ENCODE measurements at places on chromosomes 4 and X.

DNA sequence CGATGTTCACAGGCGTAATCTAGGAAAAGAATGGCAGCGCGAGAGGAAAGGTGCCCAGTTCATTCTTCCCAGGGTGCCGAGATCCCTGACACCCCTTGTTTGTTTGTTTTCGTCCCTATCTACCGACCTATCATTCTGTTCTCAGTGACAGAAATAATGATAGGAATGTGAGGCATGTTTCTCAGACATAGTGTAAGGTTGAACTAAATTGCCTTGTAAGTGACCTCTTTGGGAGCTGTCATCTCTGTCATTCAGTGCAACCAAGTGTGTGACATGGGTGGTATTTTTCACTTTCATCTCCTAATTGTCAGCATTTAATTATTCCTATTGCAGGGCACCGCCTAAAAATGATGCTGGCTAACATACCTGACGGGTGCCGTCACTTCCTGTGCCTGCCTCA is 24.4 kb downstream of the CLDN22 start:
- DNase-seq = no peak

DNA sequence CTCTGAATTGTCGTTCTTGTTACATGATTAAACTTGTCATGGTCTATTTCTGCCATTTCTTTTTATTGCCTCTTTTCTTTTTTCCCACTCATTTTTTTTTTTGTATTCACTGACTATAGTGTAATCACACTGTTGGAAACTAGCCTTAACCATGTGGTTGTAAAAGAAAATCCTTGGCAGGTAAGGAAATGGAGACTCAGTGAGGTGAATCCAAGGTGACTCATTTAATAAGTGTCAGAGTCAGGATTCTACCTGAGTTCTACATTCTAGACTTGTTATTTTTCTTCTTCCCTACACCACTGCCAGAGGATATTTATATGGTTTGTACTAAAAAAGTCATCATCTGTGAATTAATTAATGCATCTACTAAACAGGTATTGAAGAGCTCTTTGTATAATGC is 152.2 kb downstream of the CBLL2 start:
- DNase-seq = no peak

DNA sequence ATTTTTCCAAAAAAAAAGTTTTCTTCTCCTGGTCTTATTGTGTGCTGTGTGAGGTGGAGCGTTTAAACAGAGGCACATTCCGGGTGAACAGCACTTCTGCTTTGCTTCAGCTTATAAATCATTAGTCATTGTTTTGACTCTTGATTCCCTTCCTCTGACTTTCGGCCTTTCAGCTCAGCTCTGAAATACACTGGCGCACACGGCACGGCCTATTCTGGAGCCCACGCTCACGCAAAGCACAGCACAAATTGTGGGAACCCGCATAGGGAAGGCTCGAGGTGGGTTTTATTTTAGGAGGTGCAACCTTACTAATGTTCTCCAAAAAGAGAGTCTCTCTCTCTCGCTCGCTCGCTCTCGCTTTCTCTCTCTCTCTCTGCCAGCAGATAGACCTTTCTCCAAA is 4.0 kb downstream of the POU3F4 start:
- no peak for DNase-seq

DNA sequence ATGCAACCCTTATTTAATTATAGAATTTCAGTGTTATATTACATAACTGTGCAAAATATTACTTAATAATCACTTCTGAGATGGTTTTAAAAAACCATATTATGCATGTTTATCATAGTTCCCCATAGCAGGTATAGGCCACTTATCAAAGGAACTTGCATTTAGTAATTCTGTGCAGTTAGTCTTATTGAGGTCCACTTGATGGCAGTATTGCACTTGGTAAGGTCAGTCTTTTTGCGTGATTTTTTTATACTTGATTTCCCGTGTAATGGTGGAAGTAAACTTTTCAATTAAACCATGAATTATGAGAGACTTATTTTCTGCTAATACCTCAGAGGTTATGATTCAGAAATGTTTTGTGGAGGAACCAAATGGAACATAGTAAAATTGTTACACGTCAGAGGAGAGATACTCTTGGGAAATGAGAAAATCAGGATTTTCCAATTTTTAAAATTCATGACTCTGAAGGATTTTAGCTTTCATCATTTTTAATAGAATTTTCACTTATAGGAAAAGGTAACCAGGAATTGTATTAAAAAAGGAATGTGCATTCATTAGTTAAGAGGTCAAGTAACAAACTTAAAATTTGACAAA is 230.0 kb downstream of the CCSER1 start:
- DNase-seq = no peak

DNA sequence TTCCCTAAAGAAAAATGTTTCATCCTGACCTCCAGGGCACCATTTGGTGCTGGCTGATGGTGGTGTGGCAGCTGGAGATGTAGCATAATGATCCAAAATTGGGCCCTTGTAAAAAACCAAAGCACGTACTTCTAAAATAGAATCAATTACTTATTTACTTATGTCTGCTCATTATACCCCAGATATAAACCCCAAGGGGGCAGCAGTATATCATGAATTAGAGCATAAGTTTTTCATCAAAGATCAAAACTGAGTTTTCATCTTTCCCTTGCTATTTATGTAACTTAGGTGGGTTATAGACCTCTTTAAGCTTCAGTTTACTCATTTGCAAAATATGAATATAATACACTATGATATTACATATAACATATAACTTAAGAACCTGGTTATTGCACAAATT is 241.1 kb downstream of the TACR3 start:
- no peak for DNase-seq

DNA sequence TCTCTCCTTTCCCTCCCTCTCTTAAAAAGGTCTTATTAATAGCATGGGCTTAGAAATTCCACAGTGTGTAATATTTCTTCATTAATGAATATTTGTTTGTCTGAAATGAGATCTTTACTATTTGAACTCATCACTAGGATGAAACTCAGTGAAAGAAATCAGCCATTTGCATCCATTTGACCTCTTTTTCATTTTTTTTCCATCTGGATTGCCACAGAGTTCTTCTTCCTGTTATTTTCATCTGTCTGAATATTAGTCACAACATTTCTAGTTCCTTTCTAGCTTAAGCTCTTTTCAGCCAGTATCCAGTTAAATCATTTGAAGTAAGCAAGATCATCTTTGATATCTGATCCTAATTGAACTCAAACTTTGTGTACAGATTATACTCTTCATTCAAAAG is 69.2 kb upstream of the PLS3 start:
- DNase-seq = no peak

DNA sequence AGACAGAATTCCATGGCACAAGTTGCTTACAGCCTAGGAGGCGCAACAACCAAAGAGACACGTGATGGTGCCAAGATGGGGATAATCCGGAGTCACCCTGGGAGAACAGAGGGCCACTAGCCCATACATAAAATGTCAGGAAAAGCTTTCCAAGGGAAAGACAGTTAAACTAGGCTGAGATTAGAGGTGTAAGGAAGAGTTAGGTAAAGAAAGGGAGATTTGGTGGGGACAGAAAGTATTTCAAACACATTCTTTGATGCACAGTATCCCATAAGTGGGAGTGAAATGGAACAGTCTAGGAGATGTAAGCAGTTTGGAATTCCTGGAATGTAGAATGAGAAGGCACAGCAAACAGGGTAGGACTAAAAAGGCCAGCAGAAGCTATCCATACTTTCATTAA is 860.9 kb upstream of the LCORL start:
- no peak for DNase-seq

DNA sequence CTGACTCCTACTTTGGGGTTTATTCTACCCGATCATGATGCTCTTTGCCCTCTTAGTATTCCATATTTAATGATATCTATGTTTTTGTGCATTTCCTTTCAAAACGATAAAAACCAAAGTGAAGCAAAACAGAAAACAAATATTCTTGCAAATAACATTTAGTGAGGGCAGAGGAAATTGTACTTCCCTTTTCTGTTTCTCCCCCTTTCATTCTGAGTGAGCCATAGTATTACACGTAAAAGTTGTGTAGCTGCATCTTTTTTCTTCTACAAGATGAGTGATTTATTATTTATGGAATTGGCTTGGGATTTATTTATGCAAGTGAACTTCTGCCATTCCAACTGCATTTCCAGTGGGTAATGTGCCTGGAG is 109.9 kb downstream of the AFF2 start:
- DNase-seq = no peak

- no peak for DNase-seq
Measured at GRCh38 chr4:123786163-123786915, 389.7 kb downstream of the SPRY1 start.

GRCh38 chr4:1572521-1572920 is 111.6 kb downstream of the FAM53A start:
- no peak for DNase-seq

DNA sequence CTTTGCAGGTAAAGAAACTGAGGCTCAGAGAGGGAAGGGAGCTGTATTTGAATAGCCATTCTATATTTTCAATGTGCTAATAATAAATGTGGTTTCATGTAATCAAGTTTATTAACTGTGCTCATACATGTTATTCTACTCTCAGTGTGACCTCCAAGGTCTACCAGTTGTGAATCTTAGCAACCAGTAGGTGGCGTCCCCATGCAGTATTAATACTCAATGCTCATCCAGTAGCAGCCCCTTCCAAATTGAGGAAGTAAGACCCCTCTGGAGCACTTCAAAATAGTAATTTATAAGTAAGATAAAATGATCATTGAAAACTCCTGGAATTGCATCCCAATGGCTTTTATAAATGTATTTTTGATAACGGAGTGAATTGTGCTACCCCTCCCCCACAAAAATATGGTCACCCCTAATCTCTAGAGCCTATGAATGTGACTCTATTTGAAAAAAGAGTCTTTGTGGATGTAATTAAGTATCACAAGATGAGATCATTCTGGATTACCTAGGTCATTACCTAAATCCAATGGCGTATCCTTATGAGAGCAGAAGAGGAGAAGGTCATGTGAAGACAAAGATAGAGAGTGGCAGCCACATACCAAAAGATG is 20.4 kb upstream of the SEPSECS start:
- DNase-seq = no peak

GRCh38 chrX:23012162-23012561 is 12.4 kb downstream of the DDX53 start:
- no peak for DNase-seq

GRCh38 chr4:154328030-154328429 is 163.6 kb downstream of the DCHS2 start:
- DNase-seq = no peak

DNA sequence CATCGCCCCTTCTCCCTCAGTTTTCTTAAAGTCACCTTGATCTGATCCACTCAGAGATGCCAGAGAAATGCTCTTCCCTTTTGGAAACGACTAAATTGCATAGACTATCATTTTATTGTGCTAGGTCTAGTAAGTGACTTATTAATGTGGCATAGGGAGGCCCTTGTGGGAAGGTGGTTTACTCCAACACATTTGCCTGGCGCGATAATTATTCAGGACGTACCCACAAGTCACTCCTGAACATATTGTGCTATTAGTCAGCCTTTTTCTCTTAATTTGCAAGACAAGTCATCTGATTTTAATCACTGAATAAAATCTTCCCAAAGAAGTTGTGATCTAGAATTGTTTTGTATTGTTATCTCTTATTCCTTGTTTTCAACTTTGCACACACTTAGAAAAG is 7.6 kb downstream of the ENPEP start:
- DNase-seq = no peak

DNA sequence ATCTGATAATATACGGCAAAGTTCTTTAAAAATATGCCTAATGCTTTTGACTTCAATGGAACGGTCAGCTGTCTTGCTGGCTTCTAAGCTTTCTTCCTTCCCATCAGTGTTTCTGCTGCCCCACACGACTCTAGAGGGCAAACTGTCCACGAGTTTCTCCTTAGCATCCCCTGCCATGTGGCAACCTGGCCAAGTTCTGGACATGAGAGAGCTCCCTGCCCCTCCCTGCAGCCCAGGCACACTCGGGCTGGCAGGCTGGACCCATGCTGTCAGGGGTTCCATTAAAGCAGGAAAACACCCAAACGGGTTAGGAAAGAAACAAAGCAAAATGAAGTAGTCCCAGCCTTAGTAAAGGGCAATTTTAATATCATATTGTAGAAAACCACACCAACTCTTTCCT is 38.8 kb downstream of the KDR start:
- no peak for DNase-seq

DNA sequence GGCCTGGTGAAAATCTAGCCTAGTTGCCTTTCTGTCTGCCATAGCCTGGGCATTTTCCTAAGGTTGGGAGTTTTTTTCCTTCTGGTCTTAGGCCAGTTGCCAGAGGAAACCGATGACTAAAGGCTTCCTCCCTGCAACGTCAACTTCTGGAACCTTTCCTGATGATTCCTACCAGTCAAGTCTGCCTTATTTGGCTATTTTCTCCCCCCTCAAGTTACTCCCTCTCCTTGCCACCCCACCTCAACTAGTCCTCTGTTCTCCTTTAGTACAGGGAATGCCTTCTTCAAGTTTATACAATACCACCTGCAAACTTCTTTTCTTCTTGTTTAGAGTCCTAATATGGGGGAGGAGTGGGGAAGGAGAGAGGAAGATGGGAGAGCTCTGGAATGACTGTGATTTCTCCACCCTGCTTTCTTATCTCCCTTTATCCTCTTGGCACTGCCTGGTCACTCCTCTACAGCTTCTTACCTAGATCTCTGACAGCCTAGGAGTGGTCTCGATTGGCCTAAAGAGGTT is 10.6 kb downstream of the MSN start:
- DNase-seq = no peak

DNA sequence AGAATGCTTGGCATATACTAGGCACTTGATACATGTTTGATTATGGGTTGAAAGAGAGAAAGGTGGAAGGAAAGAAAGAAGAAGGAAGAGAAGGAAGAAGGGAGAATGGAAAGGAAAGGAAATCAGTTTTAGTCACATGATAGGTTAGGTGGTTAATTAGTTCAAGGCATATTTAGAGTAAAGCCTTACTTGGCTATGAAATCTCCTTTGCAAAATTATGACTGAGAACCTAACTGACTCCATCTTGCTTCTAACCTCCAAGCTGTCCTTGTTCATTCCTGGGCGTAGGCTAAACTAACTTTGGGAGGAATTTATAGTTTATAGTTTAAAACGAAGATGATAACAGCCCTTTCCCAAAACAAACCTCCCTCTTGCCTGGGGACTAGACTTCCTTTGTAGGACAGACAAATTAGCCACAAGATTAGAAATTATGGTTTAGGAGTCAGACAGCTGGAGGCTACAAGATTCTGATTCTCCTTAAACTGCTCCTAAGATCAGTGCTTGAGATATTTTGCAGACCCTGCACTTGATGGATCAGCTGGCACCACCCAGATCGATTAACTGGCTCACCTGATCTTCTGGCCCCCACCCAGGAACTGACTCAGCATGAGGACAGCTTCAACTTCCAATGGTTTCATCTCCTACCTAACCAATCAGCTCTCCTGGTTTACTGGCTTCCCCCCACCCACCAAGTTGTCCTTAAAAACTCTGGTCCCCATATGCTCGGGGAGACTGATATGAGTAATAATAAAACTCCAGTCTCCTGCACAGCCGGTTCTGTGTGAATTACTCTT is 55.0 kb downstream of the TXK start:
- DNase-seq = no peak

DNA sequence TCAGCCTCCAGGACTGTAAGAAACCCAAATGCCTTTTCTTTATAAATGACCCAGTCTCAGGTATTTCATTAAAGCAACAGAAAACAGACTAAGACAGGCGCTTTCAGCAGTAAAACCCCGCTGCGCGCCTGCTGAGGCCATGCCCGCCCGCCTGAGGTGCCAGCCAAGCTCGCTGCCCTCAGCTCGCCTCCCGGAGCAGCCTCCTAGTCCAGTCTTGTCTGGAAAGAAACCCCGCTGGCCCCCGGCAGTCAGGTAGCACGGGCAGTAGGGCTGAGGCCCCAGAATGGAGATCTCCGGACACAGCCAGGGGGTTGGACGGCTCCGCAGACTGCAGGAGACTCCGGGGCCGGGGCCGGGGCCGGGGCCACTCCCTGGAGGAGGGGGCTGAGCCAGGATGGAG is 31.7 kb downstream of the ZFYVE28 start:
- no peak for DNase-seq
